Fibroblast of upper back skin (primary cell): ENCODE measurements at places on chromosomes 2 and 18.

GRCh38 chr18:64019922-64020756, 50.3 kb downstream of the SERPINB8 start:
- no peak for DNase-seq

- DNase-seq: peak; percentile 31
These were observed 35.7 kb downstream of the REEP1 start for GRCh38 chr2:86301711-86302202.

DNA sequence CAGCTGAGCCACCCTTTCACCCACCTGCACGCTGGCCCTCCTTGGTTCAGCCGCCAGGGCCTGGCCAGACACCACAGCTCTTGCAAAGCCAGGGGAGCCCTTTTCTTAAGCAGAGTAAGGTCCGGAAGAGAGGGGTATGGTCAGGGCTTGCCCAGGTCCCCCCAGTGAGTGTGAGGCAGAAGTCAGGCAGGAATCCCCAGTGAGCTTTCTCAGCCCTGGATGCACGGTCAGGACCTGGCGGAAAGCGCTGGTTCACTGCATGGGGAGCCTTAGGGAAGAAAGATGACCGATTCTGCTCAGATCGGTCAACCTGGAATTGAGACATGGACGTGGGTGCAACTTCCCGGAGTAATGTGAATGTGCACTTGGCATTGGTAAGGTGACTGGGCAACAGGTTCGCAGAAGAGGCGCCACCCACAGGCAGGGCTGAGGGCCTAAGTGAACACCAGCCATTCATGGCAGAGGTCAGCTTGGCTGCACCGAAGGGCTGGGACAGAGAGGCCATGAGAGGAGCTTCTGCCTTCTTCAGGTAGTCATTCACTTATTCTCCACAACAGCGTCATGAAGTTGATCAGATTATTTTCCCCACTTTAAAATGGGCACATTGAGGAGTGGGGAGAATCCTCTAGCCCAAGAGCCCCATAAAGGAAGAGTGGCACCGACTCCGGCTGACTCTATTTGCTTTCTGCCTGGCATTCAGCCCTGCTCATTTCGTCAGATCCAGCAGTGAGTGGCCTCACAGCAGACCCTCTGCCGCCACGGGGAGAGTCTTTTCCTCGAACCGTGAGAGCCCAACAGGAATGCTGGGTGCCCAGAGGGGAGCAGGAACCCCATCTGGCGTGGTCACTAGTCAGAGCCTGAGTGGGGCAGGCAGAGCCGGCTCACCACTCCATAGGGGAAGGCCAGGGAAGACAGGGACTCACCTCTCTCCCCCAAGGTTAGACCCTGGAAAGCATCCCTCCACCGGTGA, 35.8 kb downstream of the SCTR start:
- DNase-seq: no peak

- no peak for DNase-seq
These were observed 1676.4 kb upstream of the SLC39A10 start for GRCh38 chr2:193980599-193980998.

DNA sequence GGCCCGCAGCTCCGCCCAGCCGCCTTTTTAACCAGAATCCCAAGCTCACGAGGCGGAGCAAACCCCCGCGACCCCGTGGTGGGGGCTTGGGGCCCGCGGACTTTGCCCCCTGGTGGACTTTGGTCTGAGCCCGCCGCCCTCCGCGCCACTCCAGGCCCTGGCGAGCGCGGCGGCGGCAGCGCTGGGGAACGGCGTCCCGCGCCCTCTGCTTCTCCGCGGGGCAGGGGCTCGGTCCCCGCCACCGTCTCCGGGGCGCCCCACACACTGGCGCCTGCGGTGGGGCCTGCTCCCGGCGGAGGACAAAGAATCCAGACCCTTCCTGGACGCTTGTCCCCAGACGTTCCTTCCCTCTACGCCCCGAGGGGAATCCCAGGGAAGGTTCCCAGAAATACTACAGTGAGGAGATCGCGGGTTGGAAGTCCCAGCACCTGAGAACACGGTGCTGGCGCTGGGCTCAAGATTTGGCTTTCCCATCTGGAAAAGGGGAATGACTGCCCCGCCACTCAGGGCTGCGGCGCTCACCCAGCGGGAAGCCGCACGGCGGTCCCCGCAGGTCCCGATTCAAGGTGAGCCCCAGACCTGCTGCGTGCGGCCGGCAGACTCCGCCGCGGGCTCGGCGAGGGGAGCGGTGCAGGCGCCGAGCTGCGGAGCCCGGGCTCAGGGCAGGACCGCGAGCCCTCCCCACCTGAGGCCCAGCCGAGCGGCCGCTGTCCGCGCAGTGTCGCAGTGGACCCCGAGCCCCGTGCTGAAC, at the start of gene HAAO:
HAAO (minus strand) TSS at position 1 of the 751 bp plus-strand sequence. CDS start 47 bp downstream, outside the sequence.
- no peak for DNase-seq

GRCh38 chr2:1488851-1489250, 75.6 kb downstream of the TPO start:
- DNase-seq: no peak

- DNase-seq: no peak
These were observed 28.4 kb downstream of the BOLA3 start for GRCh38 chr2:74119339-74119738.

DNA sequence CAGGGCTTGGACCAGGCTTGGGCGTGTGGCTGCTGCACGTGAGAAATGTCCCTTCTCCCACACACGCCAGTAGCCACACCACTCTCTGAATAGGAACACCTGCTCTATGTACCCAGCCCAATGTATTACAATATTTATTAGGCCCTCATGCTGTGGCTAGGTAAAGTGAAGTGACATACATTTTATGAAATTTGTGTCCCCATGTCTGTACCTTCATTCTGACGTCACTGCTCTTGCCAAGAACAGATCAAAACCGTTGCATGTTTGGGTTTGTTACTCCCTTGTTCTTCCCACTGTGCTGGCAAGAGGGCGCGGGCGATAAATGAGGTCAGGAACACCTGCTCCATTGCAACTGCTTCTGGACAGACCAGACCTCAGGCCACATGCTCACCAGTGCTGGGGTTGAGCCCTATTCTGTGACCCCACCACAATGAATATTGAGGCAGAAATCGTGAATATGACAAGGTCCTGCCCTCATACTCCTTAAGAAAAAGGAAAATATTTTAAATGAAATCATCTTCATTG, 436.4 kb upstream of the SALL3 start:
- DNase-seq: no peak

- DNase-seq: no peak
These were observed 159.4 kb downstream of the CCDC148 start for GRCh38 chr2:158297120-158297519.

DNA sequence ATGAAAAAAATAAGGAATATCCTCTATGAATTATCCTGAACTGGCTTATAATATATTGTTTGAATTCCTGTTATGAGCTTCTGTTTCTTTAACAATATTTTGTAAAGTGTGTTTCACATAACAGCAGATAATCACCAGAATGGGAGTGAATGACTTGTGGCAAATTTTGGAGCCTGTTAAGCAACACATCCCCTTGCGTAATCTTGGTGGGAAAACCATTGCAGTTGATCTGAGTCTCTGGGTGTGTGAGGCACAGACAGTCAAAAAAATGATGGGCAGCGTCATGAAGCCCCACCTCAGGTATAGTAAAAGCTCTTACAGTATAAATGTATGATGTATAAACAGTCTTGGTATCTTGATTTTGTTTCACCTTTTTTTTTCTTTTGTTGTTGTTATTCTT, 5.9 kb downstream of the GEN1 start:
- no peak for DNase-seq

DNA sequence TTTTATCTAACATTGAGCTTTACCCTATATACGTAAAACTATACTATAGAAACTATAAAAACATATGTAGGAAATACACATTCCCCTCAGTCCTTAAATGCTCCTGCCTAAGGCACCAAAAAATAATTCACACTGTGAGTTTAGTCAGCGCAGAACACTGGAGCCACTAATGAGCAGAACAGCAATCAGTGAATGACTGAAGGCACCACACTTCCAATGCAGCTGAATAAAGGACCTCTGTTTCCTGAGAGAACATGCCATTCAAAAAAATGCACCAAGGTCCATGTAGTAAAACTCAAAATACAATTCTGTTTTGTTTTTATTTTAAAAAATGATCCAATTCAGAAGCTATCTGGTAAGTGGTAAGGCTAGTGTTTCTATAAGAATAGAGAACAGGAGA, 1280.6 kb upstream of the NRXN1 start:
- DNase-seq: no peak

- DNase-seq: no peak
These were observed 30.6 kb upstream of the SLC35G4 start for GRCh38 chr18:11578799-11579198.

- DNase-seq: no peak
These were observed 57.0 kb upstream of the KCNG2 start for GRCh38 chr18:79740521-79741361.

- peak; percentile 62 for DNase-seq
These were observed 21.2 kb downstream of the PTRHD1 start for GRCh38 chr2:24771764-24772586.

DNA sequence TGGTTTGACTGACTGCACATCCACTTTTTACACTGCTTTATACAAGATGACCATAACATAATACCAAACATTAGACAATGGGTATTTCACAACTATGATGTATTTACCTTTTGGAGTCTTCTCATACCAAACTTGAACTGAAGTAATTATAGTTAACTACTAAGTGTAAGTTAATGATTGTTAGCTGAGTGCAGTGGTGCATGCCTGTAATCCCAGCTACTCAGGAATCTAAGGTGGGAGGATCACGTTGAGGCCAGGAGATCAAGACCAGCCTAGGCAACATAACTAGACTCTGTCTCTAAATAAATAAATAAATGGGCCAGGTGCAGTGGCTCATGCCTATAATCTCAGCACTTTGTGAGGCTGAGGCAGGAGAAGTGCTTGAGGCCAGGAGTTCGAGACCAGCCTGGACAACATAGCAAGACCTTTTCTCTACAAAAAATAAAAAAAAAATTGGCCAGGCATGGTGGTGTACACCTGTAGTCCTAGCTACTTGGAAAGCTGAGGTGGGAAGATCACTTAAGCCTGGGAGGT, 44.9 kb upstream of the ORC2 start:
- DNase-seq: no peak

- DNase-seq: peak; percentile 36
These were observed 617 bp downstream of the CCDC142 start for GRCh38 chr2:74481961-74482800.

DNA sequence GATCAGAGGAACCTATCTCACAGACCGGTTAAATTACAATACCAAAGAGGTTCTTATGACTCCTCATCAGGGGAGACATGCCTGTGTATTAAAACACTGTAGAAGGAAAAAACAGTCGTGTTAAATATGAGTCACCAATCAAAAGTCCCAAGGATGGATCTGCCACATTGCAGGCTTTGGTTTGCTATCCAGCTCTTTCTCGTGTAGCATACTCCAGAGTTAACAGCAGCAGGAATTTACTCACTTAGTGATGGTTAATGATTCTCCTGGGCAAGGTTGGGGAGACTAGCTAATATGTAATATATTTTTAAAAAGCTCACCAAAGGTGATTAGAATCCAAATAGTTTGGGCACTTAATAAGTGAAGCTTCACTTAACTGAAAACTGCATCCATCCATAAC, 109.7 kb downstream of the MBD5 start:
- DNase-seq: peak; percentile 67

GRCh38 chr18:13585379-13586153, 140.8 kb downstream of the FAM210A start:
- no peak for DNase-seq

- no peak for DNase-seq
These were observed 28.0 kb downstream of the CROCC2 start for GRCh38 chr2:240933966-240934700.

GRCh38 chr2:222713002-222713401, 41.5 kb downstream of the MOGAT1 start:
- no peak for DNase-seq

GRCh38 chr2:15861898-15862297, 78.5 kb upstream of the MYCN start:
- DNase-seq: no peak

DNA sequence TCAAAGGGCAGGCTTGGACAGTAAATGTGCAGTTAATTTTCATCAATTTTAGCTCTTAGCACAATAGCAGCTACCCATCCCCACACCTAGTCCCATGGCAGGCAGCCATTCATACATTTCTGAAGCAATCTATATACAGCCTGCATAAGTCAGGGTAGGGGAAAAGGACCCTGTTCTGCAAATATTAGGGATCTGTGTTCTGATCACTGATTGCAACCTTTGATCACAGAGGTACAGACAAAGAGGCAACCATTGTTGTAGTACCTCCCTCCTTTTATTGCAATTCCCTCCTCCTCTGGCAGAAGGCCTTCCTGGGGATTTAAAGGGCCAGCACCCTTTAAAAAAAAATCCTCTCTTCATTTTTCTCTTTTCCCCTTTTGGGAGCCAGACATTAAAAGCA, 58.3 kb downstream of the KANSL1L start:
- no peak for DNase-seq

GRCh38 chr2:179664972-179665812, 196.2 kb downstream of the ZNF385B start:
- DNase-seq: no peak

DNA sequence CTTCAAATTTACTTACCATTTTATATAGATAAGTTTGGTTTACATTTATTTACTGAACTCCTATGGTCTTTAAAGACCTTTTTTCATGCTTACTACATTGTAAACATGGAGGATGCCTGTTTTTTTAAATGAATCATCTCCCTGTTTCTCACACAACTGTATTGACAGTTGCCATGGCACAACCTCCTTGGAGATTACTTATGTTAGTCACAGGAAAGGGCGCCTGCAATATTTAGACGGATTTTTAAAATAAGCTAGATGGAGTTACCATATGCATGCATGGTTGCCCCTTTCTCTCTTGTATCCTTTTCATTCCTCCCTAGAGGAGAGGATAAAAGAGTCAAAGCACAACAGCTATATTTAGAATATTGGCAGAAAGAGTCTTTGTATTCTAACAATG, 34.8 kb upstream of the CCDC102B start:
- DNase-seq: no peak

GRCh38 chr2:11710210-11710609, 36.2 kb upstream of the LPIN1 start:
- peak; percentile 84 for DNase-seq

- DNase-seq: no peak
These were observed 117.4 kb downstream of the MBP start for GRCh38 chr18:77015169-77015568.

DNA sequence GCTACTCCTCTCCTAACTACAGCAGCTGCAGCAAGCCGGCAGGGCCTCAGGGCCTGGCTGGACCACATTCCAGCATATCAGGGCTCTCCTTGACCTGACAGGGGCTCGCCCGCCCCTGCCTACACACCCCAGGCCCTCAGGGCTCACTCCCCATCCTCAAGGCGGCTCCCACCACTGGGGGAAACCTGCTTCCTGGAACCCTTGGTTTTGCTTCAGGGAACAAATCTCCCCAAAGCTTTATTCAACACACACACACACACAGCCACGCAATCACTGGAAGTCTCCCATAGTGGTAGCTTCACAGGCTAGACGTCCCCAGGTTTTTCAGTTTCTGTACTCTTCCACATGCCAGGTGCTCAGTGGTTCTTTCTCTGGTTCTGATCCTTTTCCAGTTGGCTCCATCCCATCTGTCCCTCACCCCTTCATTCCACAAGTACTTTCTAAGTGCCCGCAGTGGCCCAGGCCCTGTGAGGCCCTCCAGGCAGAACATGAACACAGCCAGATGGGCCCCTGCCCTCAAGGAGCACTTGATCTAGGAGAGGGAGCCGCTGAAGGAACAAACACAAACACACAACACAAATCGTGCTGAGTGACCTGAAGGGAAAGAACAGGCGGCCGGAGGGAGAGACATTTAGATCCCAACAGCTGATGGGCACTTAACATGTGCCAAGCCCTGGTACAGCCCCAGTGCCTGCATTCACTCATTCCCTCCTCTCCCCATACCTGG, 51.1 kb downstream of the TNS1 start:
- DNase-seq: no peak

GRCh38 chr2:177281400-177282180, 17.1 kb upstream of the NFE2L2 start:
- DNase-seq: peak; percentile 17

GRCh38 chr2:177051278-177051677, 161.3 kb upstream of the HNRNPA3 start:
- DNase-seq: no peak
